ENCODE measurements at places on chromosomes 7 and 10.
A peak's percentile ranks its signal among the peaks of the same experiment; 100 is the strongest.

GRCh38 chr10:118692872-118693271 lies 61.9 kb downstream of the CACUL1 start:
- DNase-seq: peak; percentile 81

- peak; percentile 98 for DNase-seq
Observed at GRCh38 chr10:17062955-17063484, 66.6 kb downstream of the CUBN start.

DNA sequence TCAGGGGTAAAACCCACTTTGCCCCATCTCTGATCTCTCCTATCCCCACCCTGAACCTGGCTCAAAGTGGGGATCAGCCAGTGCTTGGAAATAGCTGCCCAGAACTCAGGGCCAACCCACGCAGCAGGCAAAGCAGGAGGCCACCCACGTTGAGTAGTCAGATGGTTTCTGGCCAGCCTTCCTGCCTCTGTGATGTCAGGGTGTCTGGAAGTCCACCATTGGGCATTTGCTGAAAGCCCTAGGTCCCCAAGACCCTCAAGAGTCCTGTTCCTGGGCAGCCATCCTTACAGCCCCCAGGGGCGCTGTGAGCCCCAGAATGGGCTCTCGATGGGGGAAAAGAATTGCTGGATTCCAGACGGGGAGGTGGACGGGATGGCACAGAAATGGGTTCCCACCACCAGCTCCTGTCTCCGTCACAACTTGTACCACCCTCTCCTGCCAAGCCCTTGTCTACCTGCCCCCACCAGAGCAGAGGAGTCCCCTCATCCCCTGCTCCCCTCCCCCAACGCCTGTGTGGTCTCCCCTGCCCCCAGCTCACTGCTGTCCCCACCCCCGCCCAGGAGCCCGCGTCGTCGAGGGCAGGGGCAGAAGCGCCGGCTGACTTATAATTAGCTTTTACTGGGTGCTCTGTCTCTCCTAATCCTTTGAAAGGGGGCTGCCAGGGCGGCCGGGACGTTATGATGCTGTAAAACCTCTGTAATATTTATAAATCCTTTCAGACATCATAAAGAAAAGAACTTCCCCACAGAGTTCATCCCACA lies 3.9 kb downstream of the MYL10 start:
- DNase-seq: no peak

GRCh38 chr10:5536486-5537081 lies 11.8 kb downstream of the CALML3 start:
- DNase-seq: no peak

DNA sequence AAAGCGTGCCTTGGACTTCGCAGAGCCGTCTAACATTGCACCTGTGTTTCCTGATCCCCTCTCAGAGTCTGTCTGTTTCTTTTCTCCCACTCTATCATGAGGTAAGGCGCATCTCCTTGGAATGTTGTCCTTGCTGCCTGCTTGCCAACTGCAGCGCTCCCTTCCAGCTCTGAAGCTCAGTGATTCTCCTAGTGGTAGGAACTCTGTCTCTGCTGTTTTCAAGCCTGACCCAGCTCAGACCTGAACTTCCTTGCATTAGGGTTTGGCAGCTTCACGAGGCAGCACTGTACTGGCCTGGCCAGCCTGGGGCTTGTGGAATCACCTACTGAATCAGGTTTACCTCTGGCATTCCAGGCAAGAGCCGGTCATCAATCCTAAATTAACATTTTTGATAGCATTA lies 123.9 kb downstream of the CREB5 start:
- peak; percentile 36 for DNase-seq

GRCh38 chr10:119575991-119576390 lies 20.8 kb downstream of the TIAL1 start:
- DNase-seq: no peak

DNA sequence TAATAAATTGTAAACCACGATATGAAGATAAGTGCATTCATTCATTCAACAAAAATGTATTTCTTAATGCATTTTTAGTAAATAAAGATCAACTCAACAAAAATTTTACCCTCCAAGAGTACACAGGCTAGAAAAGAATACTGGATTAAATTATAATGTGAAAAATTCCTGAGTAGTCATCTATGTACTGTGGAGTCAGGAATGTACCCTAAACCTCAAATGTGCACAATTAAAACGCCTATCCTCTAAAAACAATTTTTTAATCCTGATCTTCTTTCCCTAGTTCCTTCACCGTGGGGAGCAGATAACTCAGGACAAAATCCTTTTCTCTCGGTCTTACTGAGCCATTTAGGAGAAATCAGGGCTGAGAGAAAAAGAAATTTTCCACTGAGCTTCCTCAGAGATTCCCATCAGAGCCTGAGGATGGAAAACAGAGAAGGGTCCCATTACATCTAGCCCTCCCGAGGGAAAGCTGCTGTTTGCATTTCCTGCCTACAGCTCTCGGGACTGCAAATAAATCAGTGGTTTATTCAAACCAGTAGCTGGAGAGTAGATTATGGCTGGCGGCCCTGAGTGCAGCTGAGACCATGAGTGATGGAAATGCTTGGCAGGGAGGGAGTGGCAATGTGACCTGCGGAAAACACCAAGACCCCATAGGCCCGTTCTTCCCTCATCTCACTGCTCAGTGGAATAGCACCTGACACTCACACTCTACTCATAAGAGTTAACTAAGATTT lies 7.4 kb downstream of the TAS2R40 start:
- DNase-seq: no peak

DNA sequence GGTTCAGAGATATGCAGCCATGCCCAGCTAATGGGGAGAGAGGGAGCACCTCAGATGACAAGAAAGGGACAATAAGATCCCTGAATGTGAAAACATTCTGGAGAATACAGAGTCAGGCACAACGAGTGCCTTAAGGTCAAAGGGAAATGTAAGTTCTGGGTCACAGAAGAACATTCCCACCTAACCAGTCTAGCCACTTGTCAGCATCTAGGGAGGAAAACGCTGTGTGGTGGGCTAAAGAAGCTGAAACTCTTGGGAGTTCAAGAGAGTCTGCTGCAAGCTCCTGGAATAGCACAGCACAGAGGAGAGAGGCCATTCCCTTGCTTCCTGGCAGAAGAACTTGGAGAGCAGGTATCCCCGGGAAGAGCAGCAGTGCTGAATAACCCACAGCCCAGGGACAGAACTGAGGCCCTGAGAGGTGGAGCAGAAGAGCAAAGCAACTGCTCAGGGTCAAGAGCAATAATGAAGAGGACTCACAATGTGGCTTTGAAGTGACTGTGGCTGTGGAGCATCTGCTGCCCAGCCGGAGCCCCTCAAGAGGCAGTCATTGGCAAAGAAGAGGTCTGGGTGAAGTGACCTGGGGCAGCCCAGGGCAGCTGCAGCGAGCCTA lies 182.3 kb downstream of the NPSR1 start:
- no peak for DNase-seq

DNA sequence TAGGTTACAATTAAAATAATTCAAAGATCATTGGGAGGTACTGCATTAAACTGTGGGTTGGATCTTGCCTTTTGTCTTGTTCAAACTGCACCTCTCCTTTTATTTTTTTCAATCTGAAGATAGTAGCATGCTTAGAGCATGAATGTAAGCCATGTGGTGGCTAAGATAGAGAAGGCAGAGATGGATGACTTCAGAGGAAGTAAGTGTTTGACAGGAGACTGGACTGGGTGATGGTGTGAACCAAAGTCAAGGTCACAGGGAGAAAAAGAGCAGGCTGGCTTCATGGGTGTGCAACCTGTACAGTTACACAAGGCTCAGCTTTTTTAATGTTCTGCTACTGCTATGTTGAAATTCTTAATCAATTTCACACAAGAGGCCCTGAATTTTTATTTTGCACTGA lies 85.6 kb downstream of the ZEB1 start:
- peak; percentile 35 for DNase-seq

GRCh38 chr10:24652381-24652957 lies 71.2 kb downstream of the ARHGAP21 start:
- DNase-seq: no peak

- DNase-seq: peak; percentile 10
Observed at GRCh38 chr7:30521532-30521931, 16.9 kb upstream of the GGCT start.

- peak; percentile 17 for DNase-seq
Observed at GRCh38 chr10:58932126-58932525, 244.3 kb upstream of the PHYHIPL start.

DNA sequence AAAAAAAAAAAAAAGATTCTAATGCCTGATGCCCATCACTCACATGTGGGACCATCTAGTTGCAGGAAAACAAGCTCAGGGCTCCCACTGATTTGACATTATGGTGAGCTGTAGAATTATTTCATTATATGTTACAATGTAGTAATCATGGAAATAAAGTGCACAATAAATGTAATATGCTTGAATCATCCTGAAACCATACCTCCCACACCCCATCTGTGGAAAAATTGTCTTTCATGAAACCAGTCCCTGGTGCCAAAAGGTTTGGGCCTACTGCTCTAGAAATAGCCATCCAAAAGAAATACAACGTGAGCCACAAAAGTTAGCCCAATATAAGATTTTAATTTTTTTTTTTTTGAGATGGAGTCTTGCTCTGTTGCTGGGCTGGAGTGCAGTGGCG lies 265.1 kb downstream of the PRPF18 start:
- no peak for DNase-seq

GRCh38 chr7:30743371-30744074 lies 8.4 kb upstream of the INMT start:
- DNase-seq: peak; percentile 58

Measured in ELR (cell line).